ENCODE measurements at places on chromosomes 2 and 18.
A peak's percentile ranks its signal among the peaks of the same experiment; 100 is the strongest.

- no peak for DNase-seq
Observed at GRCh38 chr2:214565246-214565645, 154.4 kb downstream of the VWC2L start.

GRCh38 chr2:192122946-192123345, 71.8 kb downstream of the TMEFF2 start:
- no peak for DNase-seq

DNA sequence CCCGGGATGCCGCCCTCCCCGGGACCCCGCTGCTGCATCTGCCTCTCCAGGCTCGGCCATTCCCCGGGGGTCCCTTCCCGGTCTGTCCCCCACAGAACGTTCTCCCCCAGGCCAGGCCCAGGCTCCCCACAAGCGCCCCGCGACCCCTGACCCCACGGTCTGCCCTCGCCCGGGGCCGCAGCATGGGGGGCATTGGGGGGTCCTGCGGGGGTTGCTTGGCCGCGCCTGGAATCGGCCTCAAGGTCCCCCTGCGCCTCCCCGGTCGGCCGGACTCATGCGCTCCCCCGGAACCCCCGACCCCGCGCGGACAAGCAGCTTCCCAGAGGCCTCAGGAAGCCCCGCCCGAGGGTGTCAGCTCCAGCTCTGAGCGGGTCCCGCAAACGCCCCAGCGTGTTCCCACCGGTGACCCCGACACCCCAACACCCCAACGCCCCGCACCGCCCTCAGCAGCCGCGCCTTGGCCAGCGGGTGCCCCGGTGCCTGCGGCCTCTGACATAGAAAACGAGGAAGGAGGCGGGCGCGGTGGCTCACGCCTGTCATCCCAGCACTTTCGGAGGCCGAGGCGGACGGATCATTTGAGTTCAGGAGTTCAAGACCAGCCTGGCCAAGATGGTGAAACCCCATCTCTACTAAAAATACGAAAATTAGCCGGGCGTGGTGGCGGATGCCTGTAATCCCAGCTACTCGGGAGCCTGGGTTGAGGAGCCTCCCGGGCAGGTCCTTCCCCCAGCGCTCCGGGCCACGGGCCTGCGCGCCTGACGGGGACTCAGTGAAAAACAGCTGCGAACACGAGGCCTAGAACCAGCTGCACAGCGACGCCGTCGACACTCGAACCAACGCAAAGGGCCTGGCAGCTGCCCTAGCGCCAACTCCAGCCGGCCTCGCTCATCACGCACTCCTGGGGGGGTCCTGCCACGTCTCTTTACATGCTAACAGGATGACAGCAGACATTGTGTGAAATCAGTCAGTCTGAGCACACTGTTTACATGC, 61.8 kb upstream of the CTDP1 start:
- DNase-seq = no peak

DNA sequence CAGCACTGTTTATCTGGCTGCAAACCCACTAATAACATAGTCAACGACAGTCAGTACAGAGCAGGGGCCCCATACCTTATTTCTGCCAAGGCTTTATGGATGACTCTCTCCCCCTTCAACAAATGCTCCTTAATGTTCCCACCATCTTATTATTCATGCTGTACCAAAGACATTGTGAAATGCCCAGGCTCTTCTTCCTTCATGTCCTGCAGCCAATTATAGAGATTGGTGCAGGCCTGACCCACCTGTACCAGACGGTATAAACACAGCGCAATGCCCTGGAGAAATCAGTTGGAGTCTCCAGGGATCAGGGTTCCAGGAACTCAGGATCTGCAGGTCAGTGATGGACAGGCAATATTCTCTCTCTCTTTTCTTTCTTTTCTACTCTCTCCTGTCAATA, at the start of gene IL1F10:
IL1F10 (plus strand) TSS at position 290 of the 400 bp plus-strand sequence. CDS start 4,769 bp downstream, outside the sequence.
- DNase-seq = no peak

- no peak for DNase-seq
Observed at GRCh38 chr2:74576863-74577229, 22.3 kb downstream of the DOK1 start.

GRCh38 chr2:68726608-68727367, 7.8 kb upstream of the ARHGAP25 start:
- DNase-seq = no peak

- DNase-seq = no peak
Observed at GRCh38 chr2:31947871-31948270, 62.9 kb downstream of the MEMO1 start.

DNA sequence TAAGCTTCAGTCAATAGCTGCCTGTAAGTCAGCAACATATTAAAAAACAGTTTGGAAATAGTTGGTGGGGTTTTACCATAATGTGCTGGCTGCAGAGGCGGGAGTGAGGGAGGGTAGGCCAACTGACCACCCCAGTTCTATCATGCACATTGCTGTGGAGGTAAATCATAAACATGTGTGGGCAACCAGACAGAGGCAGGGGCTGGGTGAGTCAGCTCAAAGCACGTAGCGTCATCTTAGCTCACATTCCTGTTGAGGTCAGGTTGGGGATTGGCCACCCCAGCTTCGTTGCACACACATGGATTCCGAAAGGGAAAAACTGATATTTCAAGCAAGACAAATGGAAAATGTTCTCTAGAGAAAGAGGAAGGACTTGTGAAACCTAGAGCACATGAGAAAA, 19.5 kb downstream of the GPR45 start:
- DNase-seq = no peak

GRCh38 chr2:64406407-64406774, 47.6 kb upstream of the LGALSL start:
- no peak for DNase-seq

GRCh38 chr2:42844366-42844765, 52.0 kb upstream of the HAAO start:
- no peak for DNase-seq

DNA sequence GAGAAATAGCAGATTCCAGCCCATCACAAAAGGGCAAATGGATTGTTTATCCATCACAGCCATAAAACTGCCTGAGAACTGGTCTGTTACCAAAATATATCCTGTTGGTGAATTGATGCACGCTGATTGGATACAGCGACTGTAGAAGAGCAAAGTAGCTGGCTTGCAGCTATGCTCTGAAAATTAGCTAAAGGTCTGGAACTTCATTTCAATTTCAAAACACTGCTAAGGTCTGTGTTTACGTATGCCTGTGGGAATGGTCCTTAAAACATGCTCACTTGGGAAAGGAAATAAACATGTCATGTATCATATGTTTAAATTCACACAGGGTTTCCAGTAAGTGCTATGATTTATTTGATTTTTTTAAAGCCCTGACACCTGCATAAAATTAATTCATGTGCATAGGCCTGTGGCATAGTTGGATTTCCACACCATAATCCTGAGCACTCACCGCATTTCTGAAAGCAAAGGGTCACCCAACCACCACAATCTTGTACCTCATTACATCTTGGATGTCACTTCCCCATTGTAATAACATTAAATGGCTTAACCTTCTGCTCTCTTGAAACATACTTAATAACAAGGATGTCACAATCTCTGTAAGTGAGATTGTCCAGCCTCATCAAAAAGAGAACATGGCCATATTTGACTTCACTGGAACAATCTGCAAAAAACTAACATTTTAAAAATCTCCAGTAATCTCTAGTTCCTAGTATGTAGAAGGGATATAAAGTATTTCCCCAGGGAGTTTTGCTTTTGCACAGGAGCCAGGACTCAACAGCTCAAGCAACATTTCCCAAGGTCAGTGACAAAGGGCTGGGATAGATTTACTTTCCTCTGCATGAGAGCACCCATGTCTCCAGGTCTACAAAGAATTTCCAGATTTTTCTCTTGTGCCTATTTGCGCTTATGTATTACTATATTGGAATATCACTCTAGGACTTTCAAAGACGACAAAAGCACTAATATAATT, 109.8 kb downstream of the FARSB start:
- no peak for DNase-seq

- no peak for DNase-seq
Observed at GRCh38 chr2:223086370-223086981, 34.5 kb downstream of the KCNE4 start.

DNA sequence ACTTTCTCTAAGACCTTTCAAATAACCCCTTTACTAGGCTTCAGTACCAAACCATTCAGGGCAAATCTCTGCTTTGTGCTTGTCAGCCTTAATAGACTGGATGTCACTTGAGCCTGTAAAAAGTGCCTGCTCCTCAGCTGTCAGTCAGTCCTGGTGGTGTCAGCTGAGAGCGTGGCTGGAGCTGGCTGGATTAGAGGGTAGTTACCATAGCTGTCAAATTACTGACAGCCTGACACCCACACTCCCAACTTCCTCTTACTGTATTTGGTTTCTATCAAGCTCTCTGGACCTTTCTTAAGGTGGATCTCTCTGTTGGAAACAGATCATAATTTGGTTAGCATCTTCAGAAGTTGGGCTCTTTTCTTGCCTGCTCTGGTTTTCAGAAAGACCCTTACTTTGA, 371.4 kb upstream of the ATP5MC3 start:
- DNase-seq = no peak

- DNase-seq = peak; percentile 66
Observed at GRCh38 chr2:75560022-75560767, 544 bp downstream of the EVA1A start.

DNA sequence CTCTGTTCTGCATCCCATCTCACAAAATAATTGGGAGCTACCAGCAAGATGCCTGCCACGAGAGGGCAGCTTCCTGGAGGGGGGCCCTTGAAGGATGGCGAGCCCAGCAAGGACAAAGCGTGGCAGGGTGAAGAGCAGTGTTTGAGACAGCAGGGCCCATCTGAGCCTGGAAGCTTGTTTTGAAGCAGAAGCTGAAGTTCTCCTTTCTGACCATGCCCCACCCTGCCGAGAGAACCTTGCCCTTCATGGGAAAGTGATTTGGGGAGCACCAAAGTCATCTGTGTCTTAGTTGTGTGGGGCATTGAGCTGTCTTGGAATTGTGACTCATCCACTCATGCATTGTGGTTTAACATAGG, 216.3 kb downstream of the BCL11A start:
- peak; percentile 68 for DNase-seq

DNA sequence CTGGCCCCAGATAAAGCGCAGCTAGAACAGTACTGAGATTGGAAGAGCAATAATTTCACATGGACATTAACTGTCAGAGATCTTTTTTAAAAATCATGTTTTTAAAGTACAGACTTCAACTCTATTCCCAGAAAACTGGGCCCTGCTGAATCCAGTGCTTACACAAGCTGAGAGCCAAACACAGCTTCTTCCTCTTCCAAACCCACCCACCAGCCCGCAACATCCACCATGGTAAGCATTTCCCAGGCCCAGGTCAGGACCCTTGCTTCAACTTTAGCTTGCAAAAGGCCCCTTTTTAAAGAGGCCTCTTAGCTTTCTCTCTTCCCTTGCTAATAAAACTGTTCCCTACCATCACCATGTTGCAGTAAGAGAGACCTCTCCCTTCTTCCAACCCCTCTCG, 2.1 kb downstream of the AAK1 start:
- DNase-seq = no peak

- DNase-seq = peak; percentile 98
Observed at GRCh38 chr2:240997856-240998705, at the start of gene SNED1. SNED1 (plus strand) TSS chr2:240998618; CDS start chr2:240998838, 220 bp downstream.

- DNase-seq = no peak
Observed at GRCh38 chr2:42071791-42072190, 24.0 kb downstream of the PKDCC start.

DNA sequence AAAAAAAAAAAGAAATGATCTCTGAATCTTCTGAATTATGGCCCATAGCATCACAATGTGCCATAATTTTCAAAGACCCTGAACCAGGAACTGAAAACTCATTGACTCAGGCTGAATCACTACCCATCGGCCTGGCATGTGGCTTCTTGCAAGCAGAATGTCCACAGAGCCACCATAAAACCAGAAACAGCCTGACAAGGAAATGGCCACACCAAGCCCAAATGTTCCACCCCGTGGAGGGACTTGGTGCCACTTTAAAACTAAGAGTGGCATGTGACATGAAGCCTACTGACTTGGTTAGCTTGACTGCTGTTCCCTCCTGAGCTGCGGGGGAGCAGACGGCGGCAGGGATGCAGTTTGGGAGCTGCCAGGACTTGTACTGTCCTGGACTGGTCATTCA, 71.2 kb upstream of the RBM44 start:
- DNase-seq = no peak

- no peak for DNase-seq
Observed at GRCh38 chr2:205387350-205388055, 294.8 kb upstream of the NRP2 start.

DNA sequence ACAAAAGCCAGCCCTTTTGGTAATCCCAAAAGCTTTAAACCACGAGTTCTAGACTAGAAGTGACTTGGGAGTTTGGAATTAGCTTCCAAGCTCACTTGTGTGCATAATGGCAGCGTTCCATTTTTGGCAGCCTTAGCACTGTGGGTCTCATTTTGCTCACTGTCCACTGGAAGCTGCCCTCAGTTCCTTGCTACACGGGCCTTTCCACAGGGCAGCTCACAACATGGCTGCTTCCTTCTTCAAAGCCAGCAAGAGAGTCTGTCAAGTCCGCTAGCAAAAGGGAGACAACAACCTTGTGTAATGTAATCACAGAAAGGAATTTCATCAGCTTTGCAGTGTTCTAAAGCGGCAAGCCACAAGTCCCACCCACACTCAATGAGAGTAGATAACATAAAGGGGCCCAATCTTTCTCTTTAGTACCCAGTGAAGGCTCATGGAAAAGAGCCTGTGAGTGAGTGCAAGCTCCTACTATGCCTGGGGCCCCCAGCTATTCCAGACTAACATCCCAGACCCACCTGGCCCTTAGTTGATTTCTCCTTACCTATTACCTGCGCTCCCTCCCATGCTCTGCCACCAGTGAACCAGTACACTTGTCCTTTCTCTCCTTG, 239.7 kb upstream of the FBXO11 start:
- DNase-seq = no peak

DNA sequence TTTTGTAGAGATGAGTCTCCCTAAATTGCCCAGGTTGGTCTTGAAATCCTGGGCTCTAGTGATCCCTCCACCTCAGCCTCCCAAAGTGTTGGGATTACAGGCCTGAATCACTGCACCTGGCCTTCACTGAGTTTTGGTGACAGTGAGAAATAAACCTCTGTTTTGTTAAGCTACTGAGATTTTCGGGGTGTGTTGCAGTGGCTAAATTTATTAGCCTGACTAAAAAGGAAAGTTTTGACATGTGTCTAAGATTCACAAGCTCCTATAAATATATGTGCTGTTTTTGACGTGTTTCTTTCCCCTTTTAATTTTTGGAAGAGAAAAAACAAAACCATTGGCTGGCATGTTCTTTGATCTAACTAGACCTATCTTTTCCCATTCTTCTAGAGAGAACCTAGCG, 190.5 kb upstream of the MC4R start:
- no peak for DNase-seq

- no peak for DNase-seq
Observed at GRCh38 chr2:222797871-222798270, 63.0 kb upstream of the ACSL3 start.

- DNase-seq = no peak
Observed at GRCh38 chr18:2986150-2986865, 26.6 kb downstream of the LPIN2 start.
